ENCODE measurements at places on chromosomes 6 and 20.

- no peak for DNase-seq
Measured at GRCh38 chr6:69813508-69813907, 16.7 kb upstream of the LMBRD1 start.

DNA sequence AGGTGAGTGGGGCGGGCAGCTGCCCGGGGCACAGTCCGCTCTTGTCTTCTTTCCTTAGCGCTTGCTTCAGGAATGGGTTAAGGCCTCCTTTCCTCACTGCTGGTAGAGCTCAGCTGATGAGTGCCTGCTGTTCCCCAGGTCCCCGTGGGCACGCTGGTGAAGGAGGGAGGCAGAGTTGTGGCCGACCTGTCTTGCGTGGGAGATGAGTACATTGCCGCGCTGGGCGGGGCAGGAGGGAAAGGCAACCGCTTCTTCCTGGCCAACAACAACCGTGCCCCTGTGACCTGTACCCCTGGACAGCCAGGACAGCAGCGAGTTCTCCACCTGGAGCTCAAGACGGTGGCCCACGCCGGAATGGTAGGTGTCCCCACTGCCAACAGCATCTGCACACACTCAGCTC is 15.7 kb downstream of the MTG2 start:
- DNase-seq: no peak

GRCh38 chr20:17732907-17733521 is 33.2 kb downstream of the BANF2 start:
- DNase-seq: no peak

GRCh38 chr6:74334722-74335121 is 638.7 kb downstream of the CD109 start:
- DNase-seq: no peak

GRCh38 chr6:70252604-70253003 is 50.3 kb downstream of the COL9A1 start:
- DNase-seq: no peak

GRCh38 chr20:31667315-31668285 is 29.9 kb downstream of the COX4I2 start:
- no peak for DNase-seq

DNA sequence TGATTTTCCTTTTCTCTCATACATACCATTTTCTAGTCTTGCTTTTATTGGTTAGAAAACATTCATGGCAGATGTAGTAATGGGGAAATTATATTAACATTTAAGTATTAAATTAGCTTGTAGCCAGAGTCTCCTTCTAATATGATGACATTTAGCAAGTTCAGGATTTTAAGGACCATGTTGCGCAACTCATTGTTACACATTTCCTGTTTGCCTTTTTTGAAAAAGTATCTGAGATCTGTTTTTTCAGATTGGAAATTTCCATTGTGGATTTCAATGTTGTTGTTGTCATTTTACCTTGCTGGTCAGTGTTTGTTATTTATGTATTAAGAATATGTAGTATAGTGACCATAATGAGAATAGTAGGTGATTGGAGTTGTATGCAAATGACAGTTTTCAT is 38.7 kb downstream of the CDKAL1 start:
- DNase-seq: no peak

DNA sequence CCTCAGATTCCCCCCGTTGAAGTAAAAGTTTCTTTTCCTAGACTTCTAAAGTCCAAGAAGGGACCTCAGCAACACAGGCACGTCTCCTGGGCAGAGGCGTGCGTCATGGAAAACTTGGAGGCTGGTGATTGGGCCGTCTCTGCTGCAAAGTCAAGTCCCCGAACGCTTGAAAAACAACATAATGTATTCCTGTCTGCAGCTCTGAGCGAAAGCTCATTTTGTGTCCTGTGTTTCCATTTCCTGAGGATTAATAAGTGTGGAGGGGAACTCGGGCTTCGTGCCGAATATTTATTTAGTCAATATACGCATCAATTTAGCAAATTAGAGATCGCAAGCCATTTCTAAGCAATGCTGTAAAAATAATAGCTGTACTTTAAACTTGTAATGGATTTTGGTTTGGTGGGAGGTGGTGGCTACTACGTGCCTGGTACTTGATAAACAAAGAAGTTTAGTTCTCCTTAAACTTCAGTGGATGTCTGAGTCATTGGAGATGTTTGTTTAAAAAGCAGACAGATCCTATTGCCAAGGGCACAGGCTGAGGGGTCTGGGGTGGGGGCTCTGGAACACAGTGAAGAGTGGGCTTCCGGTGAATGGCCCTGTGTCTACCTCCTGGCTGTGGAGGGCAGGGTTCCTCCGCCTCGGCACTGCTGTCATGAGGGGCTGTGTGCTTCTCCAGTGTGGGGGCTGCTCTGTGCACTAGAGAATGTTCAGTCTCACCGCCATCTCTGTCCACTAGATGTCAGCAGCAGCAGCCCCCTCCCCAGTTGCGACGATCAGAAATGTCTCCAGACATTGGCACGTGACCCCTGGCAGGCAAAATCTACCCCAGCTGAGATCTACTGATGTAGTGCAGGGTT is 21.8 kb downstream of the PCK1 start:
- no peak for DNase-seq

GRCh38 chr6:127522714-127523113 is 3.6 kb upstream of the MTCL3 start:
- no peak for DNase-seq

DNA sequence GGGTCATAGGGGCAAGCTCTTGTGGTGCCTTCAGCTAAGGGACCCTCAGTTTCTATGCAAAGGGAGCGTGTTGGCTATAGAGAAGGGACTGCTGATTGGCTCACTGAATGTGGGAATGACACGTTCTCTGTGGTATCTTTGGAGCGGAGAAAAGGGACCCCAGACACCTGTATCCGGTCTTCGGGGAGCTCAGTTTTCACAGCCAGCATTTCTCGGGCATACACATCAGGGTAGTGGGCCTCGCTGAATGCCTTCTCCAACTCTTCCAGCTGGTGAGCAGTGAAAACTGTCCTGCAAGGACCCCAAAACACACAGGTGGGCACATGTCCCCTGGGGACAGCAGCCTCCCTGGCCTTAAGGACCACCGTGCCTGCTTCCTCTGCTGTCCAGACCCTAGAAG is 3.3 kb downstream of the VSX1 start:
- no peak for DNase-seq

GRCh38 chr6:76264468-76264867 is 192.0 kb upstream of the IMPG1 start:
- DNase-seq: no peak
